ENCODE measurements at places on chromosomes 6 and 20. TPM values are rescaled to one million over a fixed set of nuclear protein-coding genes. Genes with fewer than 3 reads are reported as not detected.
A peak's percentile ranks its signal among the peaks of the same experiment; 100 is the strongest.

GRCh38 chr6:168983925-168984324 lies 269.7 kb downstream of the THBS2 start:
- no peak for ATAC-seq
- no peak overlapping the region for H3K4me3 ChIP-seq
- no peak overlapping the region for H3K27ac ChIP-seq

DNA sequence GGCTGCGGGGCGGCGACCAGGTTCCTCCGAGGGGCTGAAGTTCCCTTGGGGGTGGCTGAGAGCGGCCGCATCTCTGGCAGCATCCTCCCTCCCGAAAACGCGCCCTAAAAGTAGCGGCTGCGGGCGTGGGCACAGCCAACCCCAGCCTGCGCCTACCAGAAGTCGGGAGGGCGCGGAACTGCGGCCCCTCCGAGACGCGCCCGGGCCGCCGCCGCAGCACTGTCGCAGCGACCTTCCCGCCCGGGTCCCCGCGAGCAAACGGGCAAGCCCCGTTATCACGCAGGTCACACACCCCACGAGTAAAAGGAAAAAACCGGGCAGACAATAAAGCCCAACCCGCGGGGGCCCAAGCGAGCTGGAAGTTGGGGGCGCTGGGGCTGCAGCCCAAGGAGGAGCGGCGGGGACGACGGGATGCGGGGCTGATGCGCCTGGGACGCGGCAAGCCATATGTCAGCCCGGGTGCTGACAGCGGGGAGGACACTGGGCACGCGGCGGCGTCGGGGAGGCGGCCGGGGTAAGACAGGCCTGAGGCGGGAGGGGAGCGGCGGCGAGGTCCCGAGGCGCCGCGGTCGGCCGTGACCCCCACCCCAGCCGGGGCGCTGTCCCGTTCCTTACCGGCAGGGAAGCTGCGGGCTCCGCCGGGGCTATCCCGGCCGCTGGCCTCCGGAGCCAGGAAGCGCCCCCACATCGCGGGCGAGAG lies 659 bp downstream of the CEP85L start:
- H3K27ac ChIP-seq = peak overlapping the region; percentile 25
- H3K4me1 ChIP-seq = peaks cover 30% of the 10 kb centered on the region
- peaks cover 33% of the 10 kb centered on the region for H3K36me3 ChIP-seq
- peak; percentile 47 for ATAC-seq

DNA sequence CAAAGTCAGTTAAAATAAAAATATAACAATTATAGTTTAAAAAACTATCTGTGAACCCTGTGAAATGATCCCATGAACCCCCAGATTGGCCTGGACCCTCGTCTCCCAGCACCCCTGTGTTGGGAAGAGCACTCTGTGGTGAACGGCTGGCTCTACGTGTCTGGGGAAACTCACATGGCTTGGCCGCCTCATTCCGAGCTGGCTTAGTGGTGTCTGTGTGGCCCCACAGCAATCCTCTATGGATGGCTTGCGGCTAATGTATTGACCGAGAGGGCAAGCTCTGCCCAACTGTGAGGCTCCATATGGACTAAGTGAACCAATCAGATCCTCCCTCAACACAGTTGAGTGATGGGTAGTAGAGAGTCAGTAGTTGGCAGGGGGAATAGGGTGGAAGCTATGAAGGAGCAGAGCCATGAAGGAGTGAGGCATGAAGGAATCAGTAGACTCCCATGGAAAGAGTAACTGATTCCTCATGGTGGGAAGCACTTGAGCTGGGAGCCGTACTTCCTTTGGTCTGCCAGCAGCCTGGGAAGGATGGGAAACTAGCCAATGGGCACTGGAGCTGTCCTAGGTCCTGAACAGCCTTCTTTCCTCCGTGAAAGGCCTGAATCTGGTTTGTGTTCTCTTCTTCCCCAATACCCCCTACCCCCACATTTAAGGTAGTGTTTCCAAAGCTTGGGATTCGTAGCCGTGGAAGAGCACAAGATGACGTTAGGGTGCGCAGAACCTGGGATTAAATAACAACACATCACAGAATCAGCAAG lies 21.6 kb upstream of the ZNF831 start:
- H3K36me3 ChIP-seq = peaks cover 14% of the 10 kb centered on the region
- H3K4me3 ChIP-seq = no peak overlapping the region
- no peak for ATAC-seq
- no peaks in the 10 kb centered on the region for H3K27me3 ChIP-seq
- H3K4me1 ChIP-seq = peaks cover 25% of the 10 kb centered on the region
- H3K27ac ChIP-seq = no peak overlapping the region

DNA sequence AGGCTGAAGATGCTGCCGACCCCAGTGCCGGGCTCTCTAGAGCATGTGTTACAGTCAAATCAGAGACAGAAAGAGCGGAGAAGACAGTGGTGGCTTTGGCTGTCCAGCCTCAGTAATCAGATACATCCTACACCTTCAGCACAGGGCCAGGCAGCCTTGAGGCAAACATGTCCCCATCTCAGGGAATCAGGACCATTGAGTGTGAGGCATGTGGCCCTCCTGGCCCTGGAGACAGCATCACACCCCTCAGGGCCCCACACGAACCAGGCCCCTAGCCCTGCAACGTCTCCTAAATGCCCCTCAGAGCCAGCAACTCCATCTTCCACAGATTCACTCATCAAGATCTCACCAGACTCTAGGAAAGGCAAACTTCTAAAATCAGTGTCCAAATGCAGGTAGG lies 24.5 kb downstream of the PXDC1 start:
- no peak for ATAC-seq
- H3K4me1 ChIP-seq = peaks cover 4% of the 10 kb centered on the region
- H3K27me3 ChIP-seq = no peaks in the 10 kb centered on the region

DNA sequence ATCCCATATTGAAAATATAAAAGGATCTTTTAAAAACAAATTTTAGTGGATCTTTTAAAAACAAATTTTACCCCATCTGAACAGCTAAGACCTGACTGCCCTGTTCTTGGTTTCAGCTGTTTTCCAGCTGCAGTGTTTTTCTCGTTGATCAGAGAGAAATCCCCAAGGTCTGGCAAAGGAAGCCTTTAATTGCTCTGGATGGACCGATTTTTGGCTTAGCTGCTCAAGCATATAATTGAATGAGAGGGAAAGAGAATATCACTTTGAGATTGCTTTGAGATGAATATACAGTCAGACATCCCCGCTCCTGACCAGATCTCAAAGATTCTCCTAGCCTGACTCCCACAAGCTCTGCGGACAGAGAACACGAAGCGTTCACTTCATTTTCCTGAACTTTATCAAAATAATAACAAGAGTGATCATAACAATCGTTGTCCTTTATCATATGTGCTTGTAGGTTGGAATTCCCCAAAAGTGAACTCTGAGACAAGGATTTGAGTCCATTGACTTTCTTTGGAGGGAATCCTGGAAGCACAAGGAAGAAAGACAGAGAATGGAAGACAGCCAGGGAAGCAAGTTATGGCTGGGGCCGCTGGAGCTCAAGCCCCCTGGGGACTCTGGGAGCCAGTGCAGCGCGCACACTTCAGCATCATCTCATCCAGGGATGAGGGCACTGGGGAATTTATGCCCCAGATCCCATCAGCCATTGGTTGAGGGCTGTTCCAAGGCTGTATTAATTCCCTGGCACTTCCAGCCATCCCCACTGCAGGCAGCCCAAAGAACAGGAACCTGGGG lies 101.3 kb downstream of the SNX5 start:
- peaks cover 6% of the 10 kb centered on the region for H3K4me1 ChIP-seq
- H3K27ac ChIP-seq = no peak overlapping the region
- no peaks in the 10 kb centered on the region for H3K36me3 ChIP-seq
- peaks cover 20% of the 10 kb centered on the region for H3K27me3 ChIP-seq

DNA sequence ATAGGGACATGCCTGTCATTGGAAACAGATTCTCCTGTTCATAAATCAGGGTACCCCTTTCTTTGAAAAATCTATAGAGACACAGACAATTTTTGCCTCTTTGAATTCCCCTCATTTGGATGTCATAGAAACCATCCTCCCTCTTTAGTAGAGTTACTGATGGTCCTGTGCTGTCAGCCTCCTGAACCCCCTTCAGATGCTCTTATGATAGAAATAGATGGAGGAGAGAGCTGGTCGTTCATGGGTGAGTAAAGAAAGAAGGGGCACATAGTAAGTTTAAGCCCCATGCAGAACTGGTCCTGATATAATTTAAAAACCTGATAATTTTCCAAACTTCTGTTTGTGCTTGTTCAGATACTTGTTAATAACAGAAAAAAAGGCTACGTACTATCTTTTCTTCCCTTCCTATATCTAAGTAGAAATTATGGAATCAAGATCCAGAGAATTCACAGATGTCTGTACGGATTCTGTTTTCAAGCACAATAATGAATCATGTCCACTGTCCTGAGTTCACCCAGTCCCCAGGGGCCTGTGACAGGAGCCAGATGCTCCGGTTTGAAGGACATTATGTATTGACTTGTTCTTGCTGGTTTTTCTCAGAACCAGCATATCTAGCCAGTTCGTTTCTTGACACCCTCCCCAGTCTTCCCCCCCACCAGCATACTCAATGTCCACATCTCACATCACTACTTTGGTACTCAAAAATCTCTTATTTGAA lies 78.1 kb downstream of the NCOA7 start:
- no peak for ATAC-seq
- no peaks in the 10 kb centered on the region for H3K27me3 ChIP-seq
- no peak overlapping the region for H3K4me3 ChIP-seq
- H3K27ac ChIP-seq = no peak overlapping the region
- no peaks in the 10 kb centered on the region for H3K4me1 ChIP-seq

GRCh38 chr6:118580585-118581419 lies 32.7 kb downstream of the PLN start:
- H3K4me1 ChIP-seq = peaks cover 4% of the 10 kb centered on the region
- peaks cover 60% of the 10 kb centered on the region for H3K36me3 ChIP-seq
- peak overlapping the region; percentile 55 for H3K27ac ChIP-seq
- no peaks in the 10 kb centered on the region for H3K27me3 ChIP-seq
- H3K4me3 ChIP-seq = no peak overlapping the region

- no peaks in the 10 kb centered on the region for H3K36me3 ChIP-seq
- peaks cover 7% of the 10 kb centered on the region for H3K27me3 ChIP-seq
- no peak overlapping the region for H3K27ac ChIP-seq
- no peak for ATAC-seq
Measured at GRCh38 chr6:971981-972640, 279.2 kb upstream of the EXOC2 start.

- no peak overlapping the region for H3K27ac ChIP-seq
- no peaks in the 10 kb centered on the region for H3K4me1 ChIP-seq
- peaks cover 16% of the 10 kb centered on the region for H3K27me3 ChIP-seq
- no peak overlapping the region for H3K4me3 ChIP-seq
Measured at GRCh38 chr6:17930321-17930993, 57.0 kb downstream of the KIF13A start.

GRCh38 chr20:35296101-35296554 lies 3.9 kb upstream of the FAM83C start:
- ATAC-seq = no peak
- no peaks in the 10 kb centered on the region for H3K36me3 ChIP-seq
- no peaks in the 10 kb centered on the region for H3K4me1 ChIP-seq
- no peak overlapping the region for H3K27ac ChIP-seq

DNA sequence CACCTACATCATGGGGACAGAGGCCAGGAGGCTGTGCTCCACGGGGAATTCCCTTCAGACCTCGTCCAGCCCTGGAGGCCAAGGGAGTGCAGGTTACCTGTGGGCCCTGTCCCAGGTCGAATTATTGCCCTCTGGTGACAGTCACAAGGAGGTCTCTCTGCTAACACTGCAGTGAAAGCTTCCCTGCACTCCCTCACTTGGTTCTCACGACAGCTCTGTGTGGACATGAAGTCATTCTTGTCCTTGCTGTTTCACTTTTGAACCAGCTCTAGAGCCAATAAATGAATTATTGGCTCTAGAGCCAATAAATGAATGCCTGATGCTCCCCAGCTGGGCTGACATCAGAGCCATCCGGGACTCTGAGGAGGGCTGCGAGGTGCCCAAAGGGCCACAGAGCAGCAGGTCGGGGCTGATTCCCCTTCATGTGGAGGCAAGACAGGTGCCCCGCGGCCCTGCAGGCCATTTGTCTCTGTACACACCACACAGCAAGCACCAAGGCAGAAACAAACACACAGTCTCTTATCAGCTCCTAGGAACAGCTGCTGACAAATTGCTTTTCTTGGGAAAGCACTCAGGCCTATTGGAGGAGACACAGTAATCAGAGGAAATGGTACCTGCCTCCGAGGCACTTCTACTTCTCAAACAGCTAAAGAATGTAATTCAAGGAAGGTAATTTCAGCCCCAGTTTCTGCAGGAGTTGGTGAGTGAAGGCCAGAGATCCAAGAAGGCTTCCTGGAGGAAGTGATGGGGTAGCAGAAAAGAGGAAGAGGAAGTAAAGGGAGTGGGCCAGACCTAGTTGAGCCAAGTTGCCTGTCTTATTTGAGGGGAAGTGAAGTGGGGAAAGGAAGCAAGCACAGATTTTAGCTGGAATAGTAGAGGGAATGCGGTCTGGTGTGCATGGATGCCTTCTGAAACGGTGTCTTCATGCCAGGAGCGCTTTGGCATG lies 27.5 kb upstream of the TBXT start:
- no peak overlapping the region for H3K27ac ChIP-seq
- H3K4me3 ChIP-seq = no peak overlapping the region
- no peaks in the 10 kb centered on the region for H3K4me1 ChIP-seq
- H3K36me3 ChIP-seq = no peaks in the 10 kb centered on the region

NPEPL1 gene
- 23.0 TPM for total RNA-seq

DLK2 gene
- total RNA-seq = 1.3 TPM

PRPF6 gene
- total RNA-seq = 97.4 TPM

BPIFA1 gene
- not detected for total RNA-seq

RGS17 gene
- total RNA-seq = 0.26 TPM

PRICKLE4 gene
- total RNA-seq = not detected

MAP7 gene
- total RNA-seq = 1.2 TPM

SYCP2 gene
- total RNA-seq = 6.7 TPM

SCGN gene
- total RNA-seq = not detected

MYH7B gene
- total RNA-seq = 0.29 TPM
